ENCODE measurements at places on chromosomes 3 and 15. TPM values are rescaled to one million over a fixed set of nuclear protein-coding genes. Genes with fewer than 3 reads are reported as not detected.

The DPPA2 gene
- not detected for total RNA-seq

DNA sequence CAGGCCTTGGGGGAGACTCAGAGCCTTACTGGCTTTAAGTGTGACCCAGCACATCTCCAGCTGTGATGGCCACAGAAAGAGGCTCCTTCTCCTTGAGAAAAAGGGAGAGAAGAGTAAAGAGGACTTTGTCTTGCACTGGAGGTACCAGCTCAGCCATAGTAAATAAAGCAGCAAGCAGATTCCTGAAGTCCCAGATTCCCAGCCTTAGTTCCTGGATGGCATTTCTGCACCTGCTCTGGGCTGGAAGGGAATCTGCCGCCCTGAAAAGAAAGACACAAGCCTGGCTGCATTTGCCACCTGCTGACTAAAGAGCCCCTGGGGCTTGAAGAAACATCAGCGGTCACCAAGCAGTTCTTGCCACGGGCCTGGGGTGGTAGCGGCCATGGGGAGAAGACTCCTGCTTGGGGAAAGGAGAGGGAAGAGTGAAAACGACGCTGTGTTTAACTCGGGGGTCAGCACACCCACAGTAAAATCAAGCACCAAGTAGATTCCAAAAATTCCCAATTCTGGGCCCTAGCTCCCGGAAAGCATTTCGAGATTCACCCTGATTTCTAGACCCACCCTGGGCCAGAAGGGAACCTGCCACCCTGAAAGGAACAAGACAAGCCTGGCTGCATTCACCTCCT, 24.2 kb upstream of the TNK2 start:
- peak; percentile 59 for DNase-seq

- DNase-seq, result peak; percentile 92
Observed at GRCh38 chr3:184417619-184418327, 37.9 kb downstream of the CHRD start.

- peak; percentile 89 for DNase-seq
Observed at GRCh38 chr3:64321747-64322146, 96.5 kb upstream of the PRICKLE2 start.

DNA sequence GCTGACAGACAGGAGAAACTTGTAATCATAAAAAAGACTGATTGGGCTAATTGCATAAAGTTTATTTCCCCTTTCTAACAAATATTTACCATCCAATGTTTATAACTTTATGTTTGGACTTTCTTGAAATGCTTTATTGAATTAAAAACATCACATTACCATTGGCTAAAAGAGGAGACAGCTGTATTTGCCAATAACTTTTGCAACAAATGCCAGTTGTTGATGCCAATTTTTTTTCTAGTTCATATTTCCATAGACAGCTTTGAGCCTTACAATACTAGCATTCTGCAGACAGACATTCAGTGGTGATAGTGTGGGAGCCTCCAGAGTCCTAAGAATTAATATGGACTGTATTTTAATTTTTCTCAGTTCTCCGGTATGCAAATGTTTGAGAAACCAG, 198.4 kb downstream of the ADAMTS17 start:
- DNase-seq, result no peak

GRCh38 chr3:12198301-12198700, 39.6 kb upstream of the TIMP4 start:
- DNase-seq, result peak; percentile 41

- no peak for DNase-seq
Observed at GRCh38 chr15:83435202-83435601, 11.9 kb upstream of the SH3GL3 start.

GRCh38 chr3:94049267-94049666, 13.4 kb downstream of the DHFR2 start:
- DNase-seq, result no peak

DNA sequence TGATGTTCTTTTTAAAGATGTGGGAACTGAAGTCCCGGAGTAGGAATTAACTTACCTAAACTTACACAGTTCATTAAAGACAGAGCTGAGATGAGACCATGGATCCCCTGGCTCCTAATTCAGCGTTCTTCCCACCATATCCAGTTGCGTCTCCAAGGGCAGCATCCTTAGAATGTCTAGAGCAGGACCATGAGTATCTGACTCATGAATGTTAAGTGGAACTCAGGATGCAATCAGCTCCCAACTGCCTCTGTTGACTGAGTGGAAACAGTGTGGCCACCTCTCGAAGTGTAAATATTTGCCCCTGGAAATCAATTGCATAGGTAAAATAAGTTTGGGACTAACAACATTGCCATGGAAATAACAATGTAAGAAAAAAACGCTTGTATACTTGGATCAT, 2.5 kb downstream of the SNTN start:
- DNase-seq, result no peak

DNA sequence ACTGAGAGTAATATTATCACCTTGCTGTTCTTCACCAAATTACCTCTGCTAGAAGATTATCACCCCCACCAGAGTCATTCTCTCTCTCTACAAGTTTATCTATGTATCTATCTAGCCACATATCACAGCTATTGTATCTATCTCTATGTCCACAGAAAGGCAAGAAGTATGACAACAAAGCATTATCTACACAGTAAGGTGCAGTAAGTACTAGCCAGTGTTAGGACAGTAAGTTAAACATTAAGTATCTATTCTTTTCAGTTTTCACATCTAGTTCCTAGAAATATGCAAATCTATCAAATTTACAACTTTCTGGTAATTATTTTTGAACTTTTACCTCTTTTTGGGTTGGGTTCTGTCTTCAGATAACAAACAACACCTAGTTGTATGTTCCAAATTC, 26.5 kb upstream of the XXYLT1 start:
- no peak for DNase-seq

The AQP9 gene
- total RNA-seq, result 0.13 TPM

GRCh38 chr3:140914384-140914945, 27.2 kb upstream of the SLC25A36 start:
- peak; percentile 32 for DNase-seq

- DNase-seq, result peak; percentile 36
Observed at GRCh38 chr3:153970741-153971347, 150.3 kb upstream of the ARHGEF26 start.

DNA sequence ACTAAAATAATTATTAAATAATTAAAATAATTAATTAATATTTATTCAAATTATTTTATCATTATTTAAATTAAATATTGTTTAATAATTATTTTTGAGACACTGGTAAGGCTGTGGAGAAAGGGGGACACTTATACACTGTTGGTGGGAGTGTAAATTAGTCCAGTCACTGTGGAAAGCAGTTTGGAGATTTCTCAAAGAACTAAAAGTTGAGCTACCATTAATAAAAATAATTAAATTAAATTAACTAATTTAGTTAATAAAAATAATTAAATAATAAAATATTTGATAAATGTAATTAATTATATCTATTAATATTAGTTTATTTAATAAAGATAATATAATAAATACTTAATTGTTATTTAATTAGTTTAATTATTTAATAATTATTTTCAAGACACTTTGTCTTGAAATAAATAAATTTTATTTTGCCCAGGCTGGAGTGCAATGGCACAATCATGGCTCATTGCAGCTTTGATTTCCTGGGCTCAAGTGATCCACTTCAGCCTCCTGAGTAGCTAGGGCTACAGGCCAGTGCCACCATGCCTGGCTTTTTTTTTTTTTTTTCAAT, 16.4 kb upstream of the TNIK start:
- no peak for DNase-seq

GRCh38 chr3:100277255-100277800, 16.5 kb downstream of the TBC1D23 start:
- DNase-seq, result peak; percentile 58

- DNase-seq, result peak; percentile 35
Observed at GRCh38 chr3:8886546-8886945, 76.7 kb downstream of the RAD18 start.

The MOBP gene
- total RNA-seq, result not detected

The ACTC1 gene
- total RNA-seq, result 6,424 TPM

GRCh38 chr3:13288732-13289718, 131.1 kb downstream of the NUP210 start:
- peak; percentile 61 for DNase-seq

GRCh38 chr15:39948817-39949216, 14.9 kb downstream of the EIF2AK4 start:
- DNase-seq, result no peak

The TNIK gene
- total RNA-seq, result 6.7 TPM

The FGF7 gene
- total RNA-seq, result 39.2 TPM

The GOLGA8K gene
- not detected for total RNA-seq

GRCh38 chr3:29169451-29169850, 111.4 kb upstream of the RBMS3 start:
- DNase-seq, result no peak

The SCN11A gene
- not detected for total RNA-seq

DNA sequence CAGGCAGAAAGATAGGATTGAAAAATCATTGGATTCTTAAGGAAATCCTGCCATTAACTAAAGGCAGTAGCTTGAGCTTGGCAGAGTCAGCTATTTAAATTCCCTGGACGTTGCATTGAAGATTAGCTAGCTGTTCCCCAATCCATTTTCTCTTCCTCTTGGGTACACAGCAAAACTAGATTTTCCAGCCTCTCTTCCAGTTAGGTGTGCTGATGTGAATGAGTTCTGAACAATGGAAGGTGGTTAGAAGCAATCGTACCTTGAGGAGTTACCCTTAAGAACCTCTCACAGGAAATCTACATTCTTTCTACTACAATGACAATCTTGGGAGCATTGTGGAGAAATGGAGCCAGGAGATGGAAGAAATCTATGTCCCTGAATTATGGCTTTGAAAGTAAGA, 383.2 kb upstream of the TBL1XR1 start:
- DNase-seq, result no peak

DNA sequence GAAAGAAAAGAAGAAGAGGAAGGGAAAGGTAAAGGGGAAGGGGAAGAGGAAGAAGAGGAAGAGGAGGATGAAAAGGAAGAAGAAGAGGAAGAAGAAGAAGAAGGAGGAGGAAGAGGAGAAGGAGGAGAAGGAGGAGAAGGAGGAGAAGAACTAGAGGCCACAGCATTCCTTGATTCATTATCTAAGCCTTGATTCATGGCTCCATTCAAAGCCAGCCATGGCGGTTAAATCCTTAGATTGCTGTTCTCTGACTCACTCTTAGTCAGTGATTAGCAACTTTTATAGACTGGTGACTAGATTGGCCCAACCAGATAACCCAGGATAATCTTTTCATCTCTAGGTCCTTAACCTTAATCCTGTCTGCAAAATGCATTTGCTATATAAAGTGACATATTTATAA, 47.6 kb downstream of the OSTN start:
- peak; percentile 56 for DNase-seq

- no peak for DNase-seq
Observed at GRCh38 chr3:18016366-18016765, 273.9 kb upstream of the TBC1D5 start.

DNA sequence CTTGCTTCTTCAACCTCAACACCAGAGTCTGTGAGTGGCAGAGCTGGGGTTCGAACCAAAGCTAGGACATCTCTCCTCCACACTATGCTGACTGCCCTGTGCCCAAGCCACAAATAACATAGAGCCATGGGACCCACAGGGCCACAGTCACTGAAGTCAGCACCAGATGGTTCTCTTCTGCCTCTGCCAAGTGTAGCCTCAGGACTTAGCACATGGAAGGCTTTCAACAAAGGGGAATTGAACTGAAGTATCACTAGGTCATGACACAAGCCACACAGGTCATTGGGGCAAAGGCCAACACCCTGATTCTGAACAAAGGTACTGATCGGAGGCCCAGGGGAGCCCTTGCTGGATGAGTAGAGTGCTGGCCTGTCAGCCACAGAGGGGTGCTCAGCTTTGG, 83.6 kb downstream of the BDH1 start:
- DNase-seq, result peak; percentile 60

DNA sequence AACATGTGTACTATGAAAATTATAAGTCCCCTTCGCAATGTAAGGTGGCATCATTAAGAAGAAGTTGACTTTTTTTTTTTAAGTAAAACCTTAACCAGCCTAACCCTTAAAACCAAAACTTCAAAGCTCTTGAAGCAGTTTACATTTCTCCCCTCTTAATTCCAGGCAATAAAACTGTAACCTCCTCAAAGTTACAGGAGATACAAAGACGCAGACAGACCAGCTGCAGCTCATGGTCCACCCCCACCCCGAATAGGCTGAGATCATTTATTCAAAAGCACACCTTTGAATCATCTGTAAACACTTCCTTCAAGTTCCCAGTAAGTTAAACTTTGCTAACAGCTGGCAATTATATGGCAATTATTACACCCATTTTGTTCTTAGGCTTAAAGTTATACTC, 414.5 kb downstream of the ERC2 start:
- no peak for DNase-seq

Data from myocyte (in vitro differentiated cells).